ENCODE measurements at places on chromosomes 3 and 15.

GRCh38 chr3:72724070-72724469 is 124.2 kb downstream of the SHQ1 start:
- DNase-seq, result no peak

DNA sequence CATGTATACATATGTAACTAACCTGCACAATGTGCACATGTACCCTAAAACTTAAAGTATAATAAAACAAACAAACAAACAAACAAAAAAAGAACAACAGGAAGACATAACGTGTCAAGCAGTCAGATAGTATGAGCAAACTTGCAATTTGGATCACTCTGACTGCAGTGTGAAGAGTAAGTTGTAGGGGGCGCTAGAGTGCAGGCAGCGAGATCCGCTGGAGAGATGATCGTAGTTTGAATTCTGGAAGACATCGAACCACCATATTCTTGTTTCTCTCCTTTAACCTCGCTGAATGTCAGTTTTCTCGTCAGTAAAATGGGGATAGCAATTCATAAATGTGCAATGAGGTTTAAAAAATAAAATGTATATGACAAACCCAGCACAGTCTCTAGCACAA is 165.2 kb upstream of the LMCD1 start:
- no peak for DNase-seq

DNA sequence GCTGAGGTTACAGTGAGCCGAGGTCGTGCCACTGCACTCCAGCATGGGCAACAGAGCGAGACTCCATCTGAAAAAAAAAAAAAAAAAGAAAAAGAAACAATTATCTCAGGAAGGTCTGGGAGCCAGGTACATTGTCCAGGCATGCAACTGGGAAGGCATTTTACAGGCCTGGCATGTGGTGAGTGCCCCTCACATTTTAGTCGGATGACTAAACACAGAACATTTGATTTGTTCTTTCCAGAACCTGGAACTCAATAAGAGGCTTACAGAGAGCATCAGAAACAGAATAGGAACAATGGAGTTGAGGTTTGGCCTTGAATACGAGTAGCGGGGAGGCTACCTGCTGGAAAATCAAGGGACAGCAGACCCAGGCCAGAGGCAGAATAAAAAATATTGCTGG is 33.7 kb upstream of the IGF1R start:
- DNase-seq, result no peak

DNA sequence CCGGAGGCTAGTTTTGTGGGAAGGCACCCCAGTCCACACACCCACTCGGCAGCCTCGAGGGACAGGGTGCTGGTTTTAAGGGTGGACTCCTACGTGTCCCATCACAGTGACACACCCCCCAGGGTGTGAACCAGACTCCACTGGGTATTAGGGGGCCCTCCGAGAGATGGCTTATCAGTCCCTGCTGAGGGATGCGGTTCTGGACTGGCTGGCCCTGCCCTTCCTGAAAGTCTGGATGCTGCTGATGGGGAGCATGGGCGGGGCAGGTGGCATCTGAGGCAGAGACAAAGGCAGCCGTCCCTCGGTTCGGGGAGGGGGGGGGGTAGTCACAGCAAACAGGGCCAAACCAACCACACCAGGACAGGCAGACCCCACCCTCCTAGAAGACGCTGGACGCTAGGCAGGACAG is 939 bp upstream of the ULK3 start:
- no peak for DNase-seq
